ENCODE measurements at places on chromosomes 2 and 18.

DNA sequence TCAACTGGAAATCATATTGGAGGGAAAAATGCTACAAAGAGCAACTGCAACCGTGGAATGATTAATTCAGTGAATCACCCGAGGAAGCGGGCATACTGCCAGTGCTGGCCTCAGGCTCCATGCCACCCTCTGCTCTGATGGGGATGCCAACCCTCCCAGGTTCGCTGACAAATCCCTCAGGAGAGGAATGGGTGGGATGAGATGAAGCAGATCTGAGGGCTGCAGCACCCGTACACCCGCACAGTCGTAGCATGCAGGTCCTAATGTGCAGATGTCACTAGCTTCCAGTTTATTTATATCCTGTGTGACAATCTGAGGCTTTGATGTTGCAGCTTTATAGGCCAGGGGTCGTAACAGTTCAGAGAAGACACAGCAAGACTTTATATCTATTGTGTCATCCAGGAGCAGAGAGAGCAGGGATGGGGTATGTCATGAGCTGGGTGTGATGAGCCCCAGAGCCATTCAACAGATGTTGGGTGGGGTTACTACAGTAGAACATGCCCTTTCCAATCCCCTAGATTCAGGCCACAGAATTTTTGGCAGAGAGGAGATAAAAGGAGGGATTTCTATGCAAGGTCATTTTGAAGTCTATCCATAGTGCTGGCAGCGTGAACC is 44.6 kb downstream of the DPP4 start:
- DNase-seq: peak; percentile 13

GRCh38 chr2:158914066-158914465 is 54.4 kb upstream of the TANC1 start:
- DNase-seq: no peak

DNA sequence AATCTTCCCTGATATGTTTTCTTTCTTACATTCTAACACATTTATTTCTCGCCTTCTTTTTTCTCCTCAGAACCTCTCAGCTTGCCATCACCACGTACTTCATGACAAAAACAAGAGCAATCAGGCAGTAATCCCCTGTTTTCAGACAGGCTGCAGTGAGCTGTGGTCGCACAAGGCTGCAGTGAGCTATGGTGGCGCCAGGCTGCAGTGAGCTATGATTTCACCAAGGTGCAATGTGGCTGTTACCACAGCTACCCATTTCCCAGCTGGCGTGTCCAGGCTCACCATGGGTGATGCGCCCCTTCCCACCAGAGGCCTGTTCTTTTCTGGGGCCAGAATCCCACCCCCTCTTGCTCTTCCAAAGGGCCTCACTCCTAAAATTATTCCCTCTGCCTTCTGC is 25.8 kb downstream of the TCF23 start:
- no peak for DNase-seq

GRCh38 chr2:42124011-42124785 is 45.0 kb upstream of the EML4 start:
- DNase-seq: no peak

DNA sequence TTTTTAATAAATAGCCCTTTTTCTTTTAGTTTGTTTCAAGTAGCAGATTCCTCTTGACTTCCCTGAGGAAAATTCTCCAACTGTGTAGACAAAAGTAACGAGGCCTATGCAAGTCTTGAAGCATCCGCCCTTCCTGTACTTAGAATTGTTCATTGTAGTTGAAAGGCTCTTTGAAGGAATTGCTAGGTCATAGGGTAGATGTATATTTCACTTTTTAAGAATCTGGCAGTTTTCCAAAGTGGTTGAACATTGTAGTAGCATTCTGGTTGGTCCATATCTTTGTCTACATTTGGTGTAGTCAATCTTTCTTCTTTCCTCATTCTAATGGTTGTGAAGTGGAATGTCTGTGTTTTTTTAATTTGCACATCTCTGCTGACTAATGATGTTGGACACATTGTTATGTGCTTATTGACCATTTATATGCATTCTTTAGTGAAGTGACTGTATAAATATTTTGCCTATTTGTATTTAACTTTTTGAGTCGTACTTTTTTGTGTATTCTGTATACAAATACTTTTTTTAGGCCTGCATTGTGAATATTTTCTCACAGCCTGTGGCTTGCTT is 5.6 kb upstream of the SERPINB11 start:
- no peak for DNase-seq

DNA sequence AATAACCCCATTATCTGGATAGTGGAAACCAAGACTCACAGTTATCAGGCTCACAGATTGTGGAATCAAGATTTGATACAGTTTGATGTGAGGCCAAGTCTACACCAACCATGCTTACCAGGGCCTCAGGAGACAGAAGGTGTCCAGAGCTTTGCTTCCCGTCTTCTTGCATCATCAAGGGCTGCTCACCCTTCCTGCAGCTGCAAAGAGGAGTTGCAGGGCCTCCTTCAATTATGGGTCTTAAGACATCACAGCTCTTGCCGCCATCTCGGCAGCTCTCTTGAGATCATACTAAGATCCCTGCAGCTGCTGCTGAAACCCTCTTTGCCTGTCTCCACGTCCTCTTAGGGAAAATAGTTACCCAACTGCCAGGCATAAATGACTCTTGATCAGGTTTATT is 176.0 kb downstream of the MGAT5 start:
- DNase-seq: no peak

Measured in cerebellar cortex (tissue), 1 donor.